AG20443 (cell line): ENCODE measurements at places on chromosomes 6 and 20.
A peak's percentile ranks its signal among the peaks of the same experiment; 100 is the strongest.

GRCh38 chr20:13788167-13788834 is 3.5 kb downstream of the NDUFAF5 start:
- peak; percentile 55 for DNase-seq

DNA sequence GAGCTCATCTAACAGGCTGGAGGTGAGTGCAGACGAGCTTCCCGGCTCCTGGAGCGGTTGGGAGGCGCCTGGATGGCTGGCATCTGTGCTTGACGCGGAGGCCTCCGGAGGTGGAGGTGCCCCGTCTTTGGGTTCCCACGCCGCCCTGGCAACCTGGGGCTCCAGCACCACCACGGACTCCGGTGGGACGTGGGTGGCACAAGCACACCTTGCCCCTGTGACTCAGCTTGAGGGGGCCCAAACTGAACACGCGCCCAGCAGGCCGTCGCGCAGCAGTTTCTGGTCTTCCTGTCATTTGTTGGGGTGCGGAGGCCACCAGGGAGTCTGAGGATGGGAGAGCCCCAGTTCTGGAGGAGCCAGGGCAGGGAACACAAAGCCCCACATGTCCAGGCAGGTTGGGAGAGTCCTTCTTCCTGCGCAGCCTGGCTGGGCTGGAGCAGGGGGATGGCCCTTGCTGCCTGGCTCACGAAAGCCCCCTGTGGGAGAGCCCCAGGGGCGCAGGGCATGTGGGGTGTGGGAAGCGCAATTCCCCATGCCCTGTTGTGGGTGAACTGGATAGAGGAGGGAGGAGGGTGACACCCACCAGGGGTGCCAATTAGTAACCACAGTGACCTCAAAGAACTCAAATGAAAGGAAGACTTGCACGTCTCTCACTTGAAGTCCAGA is 1378.6 kb upstream of the DEFB115 start:
- DNase-seq, result no peak

DNA sequence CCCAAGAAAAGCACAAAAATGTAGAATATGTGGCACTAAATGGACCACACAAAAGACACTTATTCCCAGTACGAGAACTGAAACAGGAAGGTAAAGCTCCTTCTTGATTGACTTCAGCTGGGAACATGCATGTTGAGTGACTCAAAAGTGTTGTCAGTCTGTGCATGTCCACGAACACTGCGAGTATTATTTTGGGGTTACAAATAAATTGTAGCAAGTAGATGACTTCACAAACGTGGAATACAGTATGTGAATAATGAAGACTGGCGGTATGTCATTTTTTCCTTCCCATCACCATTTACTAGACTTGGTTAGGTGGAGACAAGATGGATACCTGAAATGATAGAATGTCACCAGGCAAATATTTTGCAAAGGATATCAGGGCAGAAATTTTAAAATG is 45.4 kb downstream of the L3MBTL3 start:
- no peak for DNase-seq

- no peak for DNase-seq
Observed at GRCh38 chr20:60253471-60253870, 295.2 kb downstream of the CDH26 start.

DNA sequence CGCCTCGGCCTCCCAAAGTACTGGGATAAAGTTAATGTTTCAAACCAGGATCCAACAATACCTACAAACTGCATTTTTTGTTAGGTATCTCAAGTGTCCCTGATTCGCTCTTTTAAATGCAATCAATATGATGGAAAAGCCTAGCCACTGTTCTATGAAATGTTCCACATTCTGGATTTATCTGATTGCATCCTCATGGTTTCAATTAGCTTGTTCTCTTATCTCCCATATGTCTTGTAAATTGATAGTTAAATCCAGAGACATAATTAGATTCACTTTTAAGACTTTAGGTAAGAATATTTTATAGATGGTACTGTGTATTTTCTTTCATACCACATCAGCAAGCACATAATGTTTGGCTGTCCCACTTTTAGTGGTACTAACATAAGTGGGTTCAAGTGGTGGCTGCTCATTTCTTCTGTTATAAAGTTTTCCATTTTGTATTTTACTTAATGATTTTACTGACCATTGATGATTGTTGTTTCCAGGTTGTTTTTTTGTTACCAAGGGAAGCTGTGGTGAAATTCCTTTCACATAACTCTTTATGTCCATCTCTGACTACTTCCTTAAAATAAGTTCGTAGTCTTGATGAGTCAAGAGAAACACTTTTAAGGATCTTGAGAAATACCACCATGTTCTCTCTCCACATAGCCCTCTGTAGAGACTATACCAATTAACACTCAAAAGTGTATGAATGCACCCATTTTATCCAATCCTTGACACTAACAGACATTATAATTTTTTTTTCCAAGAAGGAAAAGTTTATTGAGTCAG is 40.5 kb downstream of the RNGTT start:
- no peak for DNase-seq

DNA sequence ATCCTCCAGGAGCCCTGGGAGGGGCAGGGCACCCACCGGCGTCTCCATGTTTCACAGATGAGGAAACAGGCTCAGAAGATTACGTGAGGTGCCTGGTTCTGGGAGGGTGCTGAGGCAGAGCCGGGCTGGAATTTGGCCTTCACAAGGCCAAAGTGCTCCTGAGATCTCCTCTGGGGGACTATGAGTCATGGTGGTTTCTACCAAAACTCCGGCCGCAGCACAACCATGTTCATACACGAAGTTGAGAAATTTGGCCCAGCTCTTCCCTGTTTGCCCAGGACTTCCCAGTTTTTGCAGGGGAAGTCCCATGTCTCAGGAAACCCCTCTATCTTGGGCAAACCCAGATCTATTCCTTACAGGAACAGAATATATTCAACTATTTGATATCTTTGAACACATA is 172.9 kb upstream of the CDYL start:
- DNase-seq, result peak; percentile 84

- no peak for DNase-seq
Observed at GRCh38 chr20:4546342-4546741, 175.4 kb upstream of the PRND start.

DNA sequence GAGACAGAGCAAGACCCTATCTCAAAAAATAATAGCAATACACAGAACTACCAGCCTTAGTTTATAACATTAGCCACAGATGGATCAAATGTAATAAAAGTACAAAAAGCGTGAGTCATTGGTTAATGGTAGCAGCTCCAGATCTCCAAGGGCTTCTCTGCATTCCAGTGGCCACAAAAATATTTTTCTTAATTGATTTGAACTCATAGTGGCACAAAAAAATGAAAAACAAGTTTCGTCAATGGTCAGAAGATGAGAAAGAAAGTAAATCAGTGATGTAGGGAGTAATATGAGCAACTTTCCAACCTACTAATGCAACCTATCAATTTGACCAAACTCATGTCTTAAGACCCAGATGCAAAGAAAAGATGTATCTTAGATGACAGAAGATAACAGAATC is 79.6 kb downstream of the CEP57L1 start:
- peak; percentile 85 for DNase-seq

GRCh38 chr6:148242180-148242579 is 100.5 kb upstream of the SASH1 start:
- DNase-seq, result no peak

DNA sequence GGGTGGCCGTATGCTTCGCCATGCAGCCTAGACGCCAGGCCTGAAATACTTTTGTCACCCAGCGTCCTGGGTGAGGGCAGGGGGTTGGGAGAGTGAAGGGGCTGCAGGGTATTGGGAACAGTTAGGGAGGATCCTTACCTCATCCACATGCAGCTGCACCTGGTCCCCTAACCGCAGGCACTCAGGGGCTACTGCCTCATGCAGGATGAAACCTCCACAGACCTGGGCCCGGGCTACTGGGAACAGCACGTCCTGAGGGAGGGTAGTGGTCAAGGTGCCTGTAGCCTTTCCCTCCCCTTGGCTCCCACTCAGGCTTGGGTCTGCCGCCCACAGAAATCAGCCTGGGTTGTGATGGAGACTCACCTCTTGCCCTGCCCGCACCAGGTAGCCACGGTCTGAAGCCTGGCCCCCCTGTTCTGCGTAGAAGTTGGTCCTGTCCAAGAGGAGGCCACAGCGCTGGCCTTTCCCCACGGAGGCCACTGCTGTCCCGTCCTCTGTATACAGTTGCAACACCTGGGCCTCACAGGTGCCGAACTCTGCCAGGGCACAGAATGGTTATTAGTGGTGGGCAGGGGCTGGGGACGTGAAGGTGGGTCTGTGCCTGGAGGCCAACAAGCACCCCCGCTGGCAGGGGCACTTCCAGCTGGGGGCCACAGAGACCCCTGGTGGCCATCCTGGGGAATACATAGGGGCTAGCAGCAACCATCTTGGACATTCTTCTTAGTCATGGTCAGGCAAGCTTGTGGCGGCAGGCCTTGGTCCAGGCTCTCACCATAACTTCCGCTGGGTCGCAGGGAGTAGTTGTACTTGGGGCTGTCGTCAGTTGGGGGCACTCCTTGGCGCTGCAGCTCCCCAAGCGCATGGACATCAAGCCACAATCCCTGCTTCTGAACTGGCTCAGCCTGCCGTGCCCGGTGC is 8.6 kb downstream of the AARS2 start:
- peak; percentile 66 for DNase-seq

DNA sequence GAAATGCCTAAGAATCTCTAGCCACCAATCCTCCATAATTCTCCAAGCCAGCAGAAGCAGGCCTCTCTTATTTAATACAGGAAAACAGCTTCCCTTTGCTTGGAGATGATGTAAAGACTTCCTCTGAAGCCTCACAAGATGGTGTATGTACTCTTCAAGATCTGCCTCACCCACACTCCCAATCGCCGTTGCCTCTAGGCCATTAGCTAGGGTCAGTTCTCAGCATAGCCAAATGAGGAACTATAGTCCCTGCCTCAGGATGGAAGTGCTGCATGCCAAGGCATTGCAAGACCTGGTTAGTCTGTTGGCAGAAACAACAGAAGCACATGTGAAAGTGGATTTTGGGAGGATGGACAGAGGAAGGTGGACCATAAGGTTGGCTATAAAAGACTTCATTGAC is 139.1 kb downstream of the SCML4 start:
- DNase-seq, result no peak

DNA sequence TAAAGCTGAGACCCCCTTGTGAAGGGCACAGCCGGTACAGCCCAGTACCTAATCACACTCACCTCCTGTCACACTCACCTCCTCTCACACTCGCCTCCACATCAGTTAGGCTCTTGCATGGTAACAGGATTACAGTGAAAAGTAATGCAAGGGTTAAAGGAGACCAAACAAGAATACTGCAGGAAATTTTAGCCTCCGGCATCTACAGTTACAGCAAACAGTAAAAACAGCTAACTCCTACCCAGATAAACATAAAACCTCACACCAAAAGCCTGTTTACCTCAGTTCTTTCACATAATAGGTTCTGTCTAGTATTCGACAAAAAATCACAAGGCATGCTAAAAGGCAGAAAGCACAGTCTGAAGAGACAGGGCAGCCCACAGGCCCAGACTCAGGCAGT is 55.6 kb downstream of the FARS2 start:
- DNase-seq, result no peak

GRCh38 chr6:157198425-157199279 is 124.7 kb downstream of the TMEM242 start:
- no peak for DNase-seq

DNA sequence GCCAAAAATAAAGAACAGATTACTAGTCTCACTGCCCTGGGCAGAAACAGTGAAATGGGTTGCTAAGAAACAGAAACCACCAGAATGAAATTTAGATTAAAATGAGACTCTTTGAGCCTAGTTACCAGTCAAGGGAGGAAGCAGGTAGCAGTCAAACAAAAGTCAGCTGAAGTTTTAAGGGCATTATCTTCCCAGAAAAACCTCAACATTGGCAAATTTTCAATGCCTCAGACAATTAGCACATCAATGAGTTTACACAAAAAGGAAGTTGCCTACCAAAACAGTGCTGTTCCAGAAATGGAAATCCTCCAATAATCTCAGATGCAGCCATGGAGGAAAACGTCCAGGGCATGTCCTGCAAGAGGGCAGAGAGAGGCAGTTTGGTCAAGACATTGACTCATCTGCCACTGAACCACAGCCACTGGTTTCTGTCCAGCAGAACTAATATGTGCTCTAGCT is 399.7 kb upstream of the ADGRB3 start:
- DNase-seq, result no peak

DNA sequence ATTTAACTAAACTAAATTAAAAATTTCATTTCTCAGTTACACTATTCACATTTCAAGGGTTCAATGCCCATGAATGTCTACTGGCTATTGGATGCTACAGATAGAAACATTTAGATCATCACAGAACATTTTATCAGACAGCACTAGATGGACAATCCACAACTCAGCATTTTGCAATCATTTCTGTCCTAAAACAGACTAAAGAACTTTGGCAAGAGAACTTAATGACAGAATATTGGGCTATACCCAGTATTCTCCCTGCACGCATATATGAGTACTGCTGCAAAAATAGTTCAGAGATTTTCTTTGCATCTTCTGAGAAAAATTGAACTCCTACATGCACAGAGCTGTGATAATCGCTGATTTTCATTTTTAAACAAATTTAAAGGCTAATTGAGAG is 36.1 kb upstream of the FBXO30 start:
- no peak for DNase-seq

GRCh38 chr6:166253281-166253681 is 54.9 kb downstream of the PRR18 start:
- DNase-seq, result peak; percentile 43

DNA sequence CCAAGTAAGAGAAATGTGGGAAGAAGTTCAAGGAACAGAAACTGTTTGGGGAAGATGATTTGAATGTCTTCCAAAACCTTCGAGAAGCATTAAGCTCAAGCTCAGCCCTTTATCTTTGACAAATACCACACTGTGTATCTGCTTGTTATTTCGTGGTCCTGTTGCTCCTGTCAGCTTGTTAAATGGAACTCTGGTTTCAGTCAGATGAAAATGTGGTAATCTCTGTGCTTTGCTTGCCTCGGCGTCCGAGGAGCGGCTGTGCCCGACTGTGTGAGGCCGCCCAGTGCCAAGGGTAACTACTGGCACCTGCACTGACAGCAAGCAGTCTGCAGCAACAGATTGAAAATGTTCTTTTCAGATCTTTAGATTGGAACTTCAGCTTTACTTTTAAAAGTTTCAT is 577.9 kb upstream of the FLRT3 start:
- no peak for DNase-seq

- DNase-seq, result no peak
Observed at GRCh38 chr6:145139895-145140294, 595.4 kb downstream of the EPM2A start.

DNA sequence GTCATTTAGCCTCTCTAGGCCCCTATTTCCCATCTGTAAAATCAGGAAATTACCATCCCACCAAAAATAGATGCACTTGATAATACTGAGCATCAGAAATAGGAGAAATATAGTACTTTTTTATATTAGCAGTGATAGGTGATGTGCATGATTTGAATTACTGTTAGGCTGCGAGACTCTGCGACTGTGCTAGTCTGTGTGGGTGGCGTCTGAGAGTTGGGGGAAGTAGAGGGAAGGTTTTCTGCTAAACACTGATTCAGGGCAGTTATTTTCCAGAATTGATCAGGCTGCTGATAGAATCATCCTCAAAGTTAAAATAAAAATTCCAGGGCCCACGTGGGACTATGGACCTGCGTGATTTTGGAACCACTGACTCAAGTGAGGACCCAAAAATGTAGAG is 60.4 kb upstream of the ARMH2 start:
- no peak for DNase-seq

GRCh38 chr6:165118736-165119135 is 190.7 kb downstream of the C6orf118 start:
- no peak for DNase-seq

- DNase-seq, result no peak
Observed at GRCh38 chr20:1927217-1927616, 32.0 kb downstream of the SIRPA start.
